Cardiac muscle cell (in vitro differentiated cells and primary cell): ENCODE measurements at places on chromosomes 4 and X.

GRCh38 chr4:139514382-139515059, 41.5 kb downstream of the SETD7 start:
- DNase-seq = no peak

DNA sequence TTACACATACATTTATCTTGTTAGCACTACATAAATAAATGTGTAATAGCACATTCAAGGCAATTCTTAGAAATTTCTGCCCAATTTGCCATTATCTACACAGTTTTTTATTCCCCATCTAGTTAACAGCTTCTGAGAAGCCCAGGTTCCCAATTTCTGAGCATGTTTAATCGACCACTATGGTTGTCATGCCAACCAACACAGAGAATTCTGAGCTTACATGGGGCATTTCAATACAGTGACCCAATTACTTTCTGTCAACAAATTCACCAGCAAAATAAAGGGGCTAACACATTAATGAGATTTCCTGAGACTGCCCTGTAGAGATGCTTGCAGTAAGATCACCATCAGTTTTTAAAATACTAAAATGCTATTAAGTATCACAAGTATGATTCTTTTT, 22.0 kb downstream of the GPM6A start:
- DNase-seq = no peak

DNA sequence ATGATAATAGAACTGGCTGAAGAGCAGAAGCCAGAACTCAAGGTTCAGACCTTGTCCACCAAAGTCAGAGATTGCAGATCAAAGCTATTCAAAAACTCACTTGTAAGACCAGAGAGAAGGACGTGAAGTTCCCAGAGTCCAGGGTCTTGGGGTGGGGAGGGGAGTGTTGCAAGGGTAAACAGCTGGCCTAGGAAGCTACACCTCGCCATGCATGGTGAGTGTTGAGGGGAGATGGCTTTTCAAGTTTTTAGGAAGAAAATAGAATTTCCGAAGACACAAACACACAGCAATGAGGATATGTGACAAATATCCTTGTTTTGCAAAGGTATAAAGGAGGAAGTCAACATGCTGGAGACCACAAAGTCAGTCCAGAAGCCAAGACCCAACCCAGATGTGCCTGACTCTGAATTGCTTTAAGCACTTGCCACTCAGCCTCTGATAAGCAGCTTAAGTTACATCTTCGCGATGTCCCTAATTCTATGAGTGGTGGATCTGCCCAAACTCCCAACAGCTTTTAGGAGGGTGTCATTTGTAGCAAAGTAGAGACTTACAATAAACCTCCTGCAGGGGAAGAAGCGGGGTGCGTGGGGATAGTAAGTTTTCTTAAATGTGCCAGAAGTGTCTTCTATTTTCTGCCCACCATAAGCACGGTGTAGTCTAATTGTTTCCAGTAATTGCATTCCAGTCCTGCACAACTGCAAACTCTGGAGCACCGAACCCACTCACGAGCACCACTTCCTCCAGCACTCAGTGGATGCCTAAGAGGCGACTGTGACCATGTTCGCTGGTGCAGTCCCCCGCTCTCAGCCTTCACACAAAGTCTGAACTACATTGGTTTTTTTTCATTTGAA, 26.5 kb downstream of the HAND2 start:
- no peak for DNase-seq

DNA sequence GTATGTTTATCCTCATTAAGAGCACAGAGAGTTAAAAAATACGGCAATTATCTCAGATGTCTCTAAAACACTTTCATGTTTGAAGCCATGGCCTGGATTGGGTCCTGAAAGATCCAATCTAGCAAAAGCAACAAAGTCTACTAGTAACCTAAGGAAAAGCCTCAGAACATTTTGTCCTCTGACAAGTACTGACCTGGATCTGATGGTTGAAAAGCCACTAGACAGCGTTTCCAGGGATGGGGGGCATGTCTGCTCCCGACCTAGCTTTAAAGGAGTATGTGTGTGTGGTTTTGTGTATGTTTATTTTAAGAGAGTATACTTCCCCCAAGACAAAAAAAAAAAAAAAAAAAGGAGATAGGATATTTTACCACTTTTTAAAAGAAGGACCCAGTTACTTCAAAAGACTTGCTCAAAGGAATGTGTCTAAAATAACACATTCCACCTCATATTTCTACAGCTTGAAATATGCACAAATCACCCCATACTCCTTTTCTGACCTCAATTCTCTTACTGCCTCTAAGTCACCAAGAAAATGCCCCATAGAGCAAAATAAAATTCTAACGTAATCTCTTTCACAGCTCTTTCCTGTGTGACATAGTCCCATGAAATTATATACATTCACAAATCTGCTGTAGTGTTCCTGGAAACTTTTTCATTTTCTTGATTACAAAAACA, 189.0 kb upstream of the TTC29 start:
- DNase-seq = peak; percentile 25

- DNase-seq = no peak
These were observed 43.0 kb upstream of the TEX13D start for GRCh38 chrX:124289443-124289842.

- no peak for DNase-seq
These were observed 35.2 kb upstream of the SMS start for GRCh38 chrX:21905313-21905712.

- no peak for DNase-seq
These were observed 11.6 kb downstream of the FRMPD4 start for GRCh38 chrX:12149670-12150407.

GRCh38 chr4:36011381-36011780, 232.9 kb downstream of the ARAP2 start:
- no peak for DNase-seq

- peak; percentile 93 for DNase-seq
These were observed 28.3 kb downstream of the CYTL1 start for GRCh38 chr4:4990857-4991540.

GRCh38 chrX:72621625-72622485, 49.2 kb upstream of the HDAC8 start:
- peak; percentile 48 for DNase-seq

- no peak for DNase-seq
These were observed 75.0 kb upstream of the SORBS2 start for GRCh38 chr4:185886832-185887524.

- no peak for DNase-seq
These were observed 23.5 kb upstream of the THOC2 start for GRCh38 chrX:123756320-123756719.

- DNase-seq = no peak
These were observed 349.3 kb downstream of the PTTG2 start for GRCh38 chr4:38309471-38309870.

DNA sequence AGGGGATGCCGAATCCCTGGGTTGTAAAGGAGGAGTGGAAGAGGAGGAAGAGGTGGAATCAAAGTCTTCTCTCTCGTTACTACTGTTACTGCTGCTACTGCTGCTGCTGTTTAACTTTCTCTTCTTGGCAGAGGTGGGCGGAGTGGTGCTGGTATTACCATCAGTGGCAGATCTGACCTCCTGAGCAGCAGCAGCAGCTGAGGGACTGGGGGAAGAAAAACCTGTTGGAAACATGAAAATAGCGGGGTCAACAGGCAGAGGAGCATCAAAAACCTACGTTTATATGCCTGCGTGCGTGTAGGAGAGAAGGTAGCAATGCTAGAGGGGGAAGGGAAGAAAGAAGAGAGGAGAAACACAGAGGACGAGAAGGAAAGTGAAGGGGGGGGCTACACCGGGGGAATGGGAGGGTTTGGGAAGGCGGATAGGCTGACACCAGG, 339 bp downstream of the CUL4B start:
- DNase-seq = peak; percentile 39

DNA sequence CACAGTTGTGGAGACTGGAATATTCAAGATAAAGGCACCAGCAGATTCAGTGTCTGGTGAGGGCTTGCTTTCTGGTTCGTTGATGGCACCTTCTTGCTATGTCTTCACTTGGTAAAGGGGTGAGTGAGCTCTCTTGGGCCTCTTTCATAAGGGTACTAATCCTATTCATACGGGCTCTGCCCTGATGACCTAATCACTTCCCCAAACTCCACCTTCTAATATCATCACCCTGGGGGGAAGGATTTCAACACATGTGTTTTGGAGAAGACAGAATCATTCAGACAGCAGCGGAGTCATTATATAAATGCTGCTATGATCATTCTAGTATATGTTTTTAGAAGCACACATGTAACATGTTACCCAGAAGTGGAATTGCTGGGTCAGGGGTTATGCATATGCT, 295.3 kb upstream of the CTSO start:
- no peak for DNase-seq

GRCh38 chrX:119247702-119248101, 11.6 kb downstream of the PGRMC1 start:
- DNase-seq = no peak

DNA sequence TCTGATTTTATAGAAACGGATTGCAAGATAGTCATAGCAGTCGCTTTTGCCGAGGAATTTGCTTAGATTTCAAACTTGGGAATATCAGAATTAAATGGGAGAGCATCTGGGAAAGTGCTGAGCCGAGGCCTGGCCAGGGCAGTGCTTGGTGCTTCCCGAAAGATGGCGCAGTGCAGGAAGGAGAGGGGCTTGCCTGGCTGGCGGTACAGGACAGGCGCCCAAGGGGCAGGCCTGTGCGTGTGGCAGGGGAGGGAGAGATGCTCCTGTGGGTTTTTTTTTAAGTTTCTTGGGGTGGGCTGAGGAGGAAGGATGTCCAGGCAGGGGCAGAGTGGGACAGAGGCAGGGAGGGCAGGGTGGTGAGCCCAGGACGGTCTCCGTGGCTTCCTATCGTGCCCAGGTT, 241.1 kb downstream of the AFAP1 start:
- no peak for DNase-seq

- DNase-seq = no peak
These were observed 82.0 kb upstream of the FAM241A start for GRCh38 chr4:112063260-112063659.

GRCh38 chr4:103786014-103786413, 66.2 kb upstream of the TACR3 start:
- peak; percentile 26 for DNase-seq

DNA sequence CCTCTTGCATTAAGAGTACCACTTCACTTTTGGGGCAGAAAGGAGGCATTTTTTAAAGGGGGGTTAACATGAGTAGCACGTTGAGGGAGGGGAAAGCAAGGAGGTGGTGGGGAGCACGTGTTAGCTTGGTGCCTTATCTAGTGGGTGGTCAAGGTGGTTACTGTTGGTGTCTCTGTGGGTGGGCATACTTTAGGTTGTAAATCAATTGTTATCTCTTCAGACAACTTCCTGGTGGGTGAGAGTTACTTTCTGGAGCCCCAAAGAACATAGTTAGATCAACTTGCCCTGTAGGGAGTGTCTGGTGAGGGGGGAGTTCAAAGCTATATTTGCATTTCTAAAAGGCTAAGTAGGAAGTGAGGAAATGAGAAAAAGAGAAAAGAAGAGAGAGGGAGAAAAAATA, 297.7 kb upstream of the CLNK start:
- DNase-seq = no peak

GRCh38 chr4:136768925-136769275, 763.4 kb downstream of the PCDH18 start:
- no peak for DNase-seq

DNA sequence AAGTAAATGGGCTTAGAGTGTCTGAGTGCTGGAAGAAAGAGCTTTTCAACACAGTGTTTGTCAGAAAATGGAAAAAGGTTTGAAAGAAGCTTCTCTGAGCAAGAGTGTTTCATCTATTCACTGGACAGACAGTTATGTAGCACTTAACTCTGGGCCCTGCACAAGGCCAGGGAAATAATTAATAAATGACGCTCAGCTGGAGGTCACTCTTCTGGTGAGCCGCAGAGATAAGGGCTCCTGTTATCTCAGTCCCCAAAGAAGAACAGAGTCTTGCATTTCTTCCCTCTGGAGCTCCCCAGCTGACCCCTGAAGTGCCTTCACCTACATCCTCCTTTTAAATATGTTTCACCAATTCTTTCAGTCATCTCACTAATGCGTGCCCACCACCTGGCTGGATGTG, 90.4 kb downstream of the SLC16A2 start:
- DNase-seq = no peak

GRCh38 chr4:23135792-23136645, 443.3 kb downstream of the GBA3 start:
- DNase-seq = peak; percentile 60

DNA sequence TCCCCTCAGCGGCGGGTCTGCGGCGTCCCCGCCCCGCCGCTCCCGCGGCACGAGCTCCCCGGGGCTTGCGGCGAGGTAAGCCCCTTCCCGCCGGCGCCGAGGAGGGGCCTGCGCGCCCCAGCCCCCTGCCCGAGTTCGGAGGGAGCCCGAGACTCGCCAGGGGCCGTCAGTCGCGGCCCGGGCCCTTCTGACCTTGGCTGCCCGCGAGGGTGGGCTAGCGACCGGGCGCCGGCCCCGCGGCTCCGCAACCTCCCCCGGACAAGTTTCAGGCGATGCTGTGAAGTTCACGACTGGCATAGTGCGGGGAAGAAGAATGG, 554 bp downstream of the CDKL5 start:
- DNase-seq = peak; percentile 30

- DNase-seq = no peak
These were observed 59.7 kb upstream of the GRPEL1 start for GRCh38 chr4:7127576-7127975.

- no peak for DNase-seq
These were observed 2313.3 kb downstream of the ARAP2 start for GRCh38 chr4:33931026-33931425.

- peak; percentile 86 for DNase-seq
These were observed 119.0 kb upstream of the SLC6A14 start for GRCh38 chrX:116317409-116317808.

- no peak for DNase-seq
These were observed 378.3 kb downstream of the PPP1R2C start for GRCh38 chrX:42399632-42400024.

- DNase-seq = peak; percentile 54
These were observed 565 bp upstream of the ZNF41 start for GRCh38 chrX:47483306-47484268.

- DNase-seq = no peak
These were observed 270.1 kb upstream of the ARSJ start for GRCh38 chr4:114249561-114249960.

DNA sequence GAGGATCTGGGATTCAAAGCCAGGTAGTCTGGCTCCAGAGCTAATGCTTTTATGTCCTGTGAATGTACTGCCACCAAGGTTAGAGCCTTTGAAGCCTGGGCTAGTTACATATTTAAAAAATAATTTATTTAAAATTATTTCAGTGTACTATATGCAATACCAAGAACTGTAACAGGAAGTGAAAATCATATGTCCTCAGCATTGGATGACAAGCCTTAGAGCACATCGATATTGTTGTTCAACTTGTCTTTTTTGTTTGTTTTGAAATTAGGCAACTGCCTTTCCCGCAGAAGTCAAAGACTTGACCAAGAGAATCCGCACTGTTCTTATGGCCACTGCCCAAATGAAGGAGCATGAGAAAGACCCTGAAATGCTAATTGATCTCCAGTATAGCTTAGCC, 73.1 kb upstream of the IL13RA1 start:
- DNase-seq = no peak

- DNase-seq = no peak
These were observed 111.3 kb downstream of the CBLL2 start for GRCh38 chrX:22383988-22384387.

DNA sequence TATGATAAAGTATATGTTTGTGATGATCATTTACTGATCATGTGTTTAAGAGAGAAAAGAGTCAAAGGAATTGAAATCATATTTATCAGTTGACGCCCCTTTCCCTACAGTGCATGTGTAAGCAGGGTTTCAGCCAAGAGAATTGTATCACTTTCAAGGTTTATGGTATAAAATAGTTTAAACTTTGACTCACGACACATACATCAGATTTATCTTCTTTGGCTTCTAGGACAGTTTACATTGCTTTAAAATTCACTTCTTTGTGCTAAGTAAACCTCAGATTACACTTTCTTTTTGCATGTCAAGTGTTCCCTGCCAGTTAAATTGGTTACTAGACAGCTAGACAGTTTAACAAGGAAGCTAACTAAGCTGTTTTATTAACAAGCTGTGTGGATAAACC, 86.3 kb upstream of the MYOZ2 start:
- no peak for DNase-seq

- peak; percentile 98 for DNase-seq
These were observed 482 bp upstream of the CDS1 start for GRCh38 chr4:84582302-84582987.
